Kasumi-1 (cell line): ENCODE measurements at places on chromosomes 3 and 15.

- DNase-seq = no peak
Measured at GRCh38 chr3:43883729-43884396, 193.1 kb downstream of the ABHD5 start.

GRCh38 chr15:75648156-75649000, 666 bp downstream of the SNX33 start:
- no peak for DNase-seq

DNA sequence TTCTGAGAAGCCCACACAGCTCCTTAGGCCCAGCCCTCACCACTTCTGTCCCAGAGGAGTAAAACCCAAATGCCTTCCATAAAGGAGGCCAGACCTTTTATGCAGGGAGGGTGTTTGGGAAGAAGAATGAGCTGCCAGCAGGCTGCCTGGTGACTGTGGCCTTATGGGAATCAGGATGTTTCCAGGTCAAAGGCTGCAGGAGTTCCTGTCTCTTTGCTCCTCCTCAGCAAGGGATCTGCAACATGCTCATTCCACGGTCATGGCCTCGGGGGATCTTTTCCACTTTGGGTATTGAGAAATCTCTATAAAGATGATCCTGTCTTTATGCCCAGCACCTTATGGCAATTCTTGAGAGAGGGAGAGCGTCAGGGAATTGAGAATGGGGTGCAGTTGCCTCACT, 25.2 kb upstream of the MAGEF1 start:
- DNase-seq = no peak

DNA sequence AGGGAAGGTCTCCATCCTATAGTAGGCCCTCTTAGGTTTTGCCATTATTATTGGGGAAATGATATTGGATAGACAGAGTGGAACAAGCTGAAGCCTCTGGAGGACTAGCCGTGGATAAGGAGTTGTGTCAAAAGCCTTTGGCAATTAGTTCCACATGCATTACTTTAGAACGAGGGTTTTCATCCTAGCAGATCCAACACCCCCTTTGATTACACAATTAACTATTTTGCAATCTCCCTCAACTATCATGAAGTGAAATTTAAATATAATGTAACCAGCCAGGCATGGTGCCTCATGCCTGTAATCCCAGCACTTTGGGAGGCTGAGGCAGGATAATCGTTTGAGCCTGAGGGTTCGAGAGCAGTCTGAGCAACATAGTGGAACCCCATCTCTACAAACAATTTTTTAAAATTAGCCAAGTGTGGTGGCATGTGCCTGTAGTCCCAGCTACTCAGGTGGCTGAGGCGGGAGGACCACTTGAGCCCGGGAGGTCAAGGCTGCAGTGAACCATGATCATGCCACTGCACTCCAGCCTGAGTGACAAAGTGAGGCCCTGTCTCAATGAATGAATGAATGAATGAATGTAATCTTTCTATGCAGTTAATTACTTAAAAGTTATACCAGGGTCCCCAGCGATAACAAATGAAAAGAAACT, 56.8 kb downstream of the PXYLP1 start:
- DNase-seq = no peak

- DNase-seq = no peak
Measured at GRCh38 chr3:171255236-171255806, 204.9 kb downstream of the TNIK start.

DNA sequence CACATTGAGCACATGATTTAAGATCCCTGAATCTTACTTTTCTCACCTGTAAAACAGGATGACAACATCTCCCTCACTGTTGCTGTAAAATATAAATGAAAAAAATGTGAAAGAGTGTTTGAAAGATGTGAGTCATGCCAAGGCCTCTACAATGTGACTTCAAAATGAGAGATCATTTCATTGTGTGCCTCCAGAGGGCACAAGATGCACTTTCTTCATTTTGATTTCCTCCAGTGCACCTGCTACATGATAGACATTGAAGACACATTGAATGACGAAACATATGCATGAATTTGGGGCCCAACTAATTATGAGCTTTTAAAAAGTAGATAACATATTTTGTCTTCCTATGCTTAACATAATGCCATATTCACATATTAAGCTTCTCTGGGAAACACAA, 170.3 kb downstream of the MOBP start:
- DNase-seq = peak; percentile 1

GRCh38 chr3:81198216-81198615, 563.2 kb downstream of the GBE1 start:
- no peak for DNase-seq

DNA sequence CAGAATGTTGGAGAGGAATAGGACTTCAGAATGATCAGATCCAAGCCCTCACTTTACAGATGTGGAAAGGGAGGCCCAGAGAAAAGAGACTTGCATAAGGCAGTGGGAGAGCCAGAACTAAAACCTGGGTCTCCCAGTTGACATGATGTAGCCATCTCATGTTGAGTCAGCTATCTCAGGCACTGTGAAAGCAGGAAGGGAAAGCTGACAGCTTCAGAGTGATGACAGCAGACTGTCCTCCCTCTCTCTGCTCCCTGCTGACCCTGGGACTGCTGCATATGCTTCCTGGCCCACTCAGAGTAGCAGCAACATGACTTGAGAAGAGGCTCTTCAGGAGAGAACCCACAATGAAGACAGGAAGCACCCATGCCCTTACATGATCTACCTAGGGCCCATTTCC, 14.7 kb downstream of the FHIT start:
- peak; percentile 28 for DNase-seq

- no peak for DNase-seq
Measured at GRCh38 chr15:69346112-69346511, 47.4 kb downstream of the PAQR5 start.

GRCh38 chr3:39601241-39601640, 133.8 kb downstream of the MOBP start:
- no peak for DNase-seq

DNA sequence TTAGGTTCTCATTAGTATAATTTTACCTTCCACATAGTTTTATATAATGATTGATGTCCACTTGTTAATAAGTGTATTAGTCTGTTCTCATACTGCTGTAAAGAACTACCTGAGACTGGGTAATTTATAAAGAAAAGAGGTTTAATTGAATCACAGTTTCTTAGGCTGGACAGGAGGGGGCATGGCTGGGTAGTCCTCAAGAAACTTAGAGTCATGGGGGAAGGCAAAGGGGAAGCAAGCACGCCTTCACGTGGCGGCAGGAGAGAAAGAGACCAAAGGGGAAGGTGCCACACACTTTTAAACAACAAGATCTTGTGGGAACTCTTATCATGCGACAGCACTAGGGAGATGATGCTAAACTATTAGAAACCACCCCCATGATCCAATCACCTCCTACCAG, 19.2 kb downstream of the DZIP3 start:
- DNase-seq = no peak

- no peak for DNase-seq
Measured at GRCh38 chr3:16865335-16865734, 19.4 kb upstream of the PLCL2 start.

DNA sequence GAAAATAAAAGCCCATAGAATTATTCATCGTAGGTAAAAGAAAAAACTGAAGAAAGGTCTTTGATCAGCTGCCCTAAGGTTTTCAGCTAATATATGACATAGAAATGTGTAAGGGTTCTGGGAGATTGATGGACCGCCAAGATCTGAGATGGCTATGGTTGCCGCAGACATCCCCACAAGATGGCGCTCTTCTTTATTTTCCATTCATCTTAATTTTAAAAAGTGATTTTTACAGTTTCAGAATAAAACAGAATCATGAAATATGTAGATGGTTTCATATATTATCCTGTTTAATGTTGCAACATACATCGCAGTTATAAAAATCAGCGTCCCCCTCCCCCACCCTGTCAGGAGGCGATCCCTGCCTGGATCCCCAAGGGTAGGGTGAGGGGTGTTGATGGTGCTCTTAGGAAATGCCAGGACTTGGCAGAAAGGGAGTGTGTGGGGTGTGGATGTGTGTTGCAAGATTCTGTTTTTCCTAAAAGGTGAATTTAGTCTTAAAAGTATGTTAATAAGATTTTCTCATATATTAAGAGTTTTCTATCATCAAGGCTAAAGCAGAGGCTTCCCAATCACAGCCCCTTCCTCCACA, 68.8 kb downstream of the ANXA2 start:
- peak; percentile 63 for DNase-seq

DNA sequence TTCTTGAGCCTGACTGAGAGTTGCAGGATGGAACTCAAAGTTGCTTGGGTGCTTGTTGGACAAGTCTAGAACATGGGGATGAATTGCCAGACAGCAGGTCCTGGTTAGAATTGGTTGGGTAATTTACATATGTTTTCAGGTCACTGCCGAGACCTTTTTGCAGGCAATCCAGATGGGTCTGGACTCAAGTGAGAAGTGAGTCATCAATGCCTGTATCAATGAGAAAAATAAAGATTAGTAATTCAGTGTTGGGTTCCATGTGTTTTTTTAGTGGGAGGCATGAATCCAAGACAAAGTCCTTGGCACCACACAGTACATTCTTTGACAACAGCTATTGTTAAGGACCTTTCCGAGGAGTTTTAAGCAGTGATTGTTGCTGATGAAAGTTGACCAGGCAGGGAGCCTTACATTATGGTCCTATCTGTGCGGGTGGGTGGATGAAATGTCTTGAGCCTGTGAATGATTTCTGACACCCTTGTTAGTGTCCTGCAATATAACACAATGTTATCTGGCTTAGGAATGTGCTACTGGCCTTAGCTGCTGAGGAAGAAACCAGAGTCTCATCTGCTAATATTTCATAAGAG, 77.7 kb downstream of the CRYGS start:
- no peak for DNase-seq

- DNase-seq = no peak
Measured at GRCh38 chr15:61112231-61112630, 116.9 kb downstream of the RORA start.

- DNase-seq = no peak
Measured at GRCh38 chr3:178712247-178712646, 176.0 kb downstream of the KCNMB2 start.

DNA sequence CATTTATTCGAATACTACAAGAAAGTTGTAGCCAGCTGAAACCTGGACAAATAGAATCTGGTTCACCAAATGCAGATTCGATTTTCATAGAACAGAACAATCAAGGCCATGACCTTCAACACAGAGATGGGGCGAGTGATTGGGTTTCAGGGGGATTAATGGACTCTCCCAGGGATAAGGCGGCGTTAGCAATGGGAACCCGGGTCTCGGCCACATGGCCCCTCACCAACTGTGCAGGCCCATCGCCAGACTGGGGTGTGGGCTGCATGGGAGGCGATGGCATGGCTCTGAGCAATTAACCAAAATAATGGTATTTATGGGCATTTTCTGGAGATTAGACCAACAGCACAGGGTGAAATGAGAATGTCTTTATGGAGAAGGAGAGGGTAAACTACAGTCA, 34.2 kb downstream of the VGLL4 start:
- DNase-seq = no peak

GRCh38 chr3:108088146-108088545, 2.7 kb downstream of the CD47 start:
- no peak for DNase-seq

- DNase-seq = no peak
Measured at GRCh38 chr3:182413061-182413460, 380.2 kb upstream of the ATP11B start.
